ENCODE measurements at places on chromosomes 6 and 20.

- no peak for DNase-seq
These were observed 228.3 kb downstream of the ARHGAP18 start for GRCh38 chr6:129481706-129482105.

DNA sequence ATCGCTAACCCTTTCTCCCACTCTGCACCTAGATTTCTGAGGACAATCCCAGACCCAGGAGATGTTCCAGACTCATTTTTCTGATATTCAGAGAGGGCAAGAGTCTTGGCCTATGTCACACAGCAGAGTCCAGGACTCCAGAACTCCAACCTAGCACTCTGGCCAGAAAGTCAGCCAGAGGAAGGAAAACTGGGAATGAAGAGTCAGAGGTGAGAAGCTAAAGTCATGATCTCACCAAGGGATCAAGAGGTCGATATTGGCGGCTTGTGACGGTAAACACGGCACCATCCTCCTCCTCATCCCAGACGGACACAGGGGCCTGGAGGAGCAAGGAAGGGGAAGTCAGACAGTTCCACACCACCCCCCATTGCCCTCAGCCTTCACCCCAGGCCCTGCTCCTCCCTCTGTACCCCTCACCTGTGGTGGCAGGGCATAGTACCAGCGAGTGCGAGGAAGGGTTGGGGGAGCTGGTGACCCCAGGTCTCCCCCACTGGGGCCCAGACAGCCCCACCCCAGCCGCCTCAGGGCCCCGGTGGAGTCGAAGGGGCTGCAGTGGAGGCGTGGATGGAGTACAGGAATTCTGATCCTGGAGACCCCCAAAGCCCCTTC, 1.8 kb downstream of the RGL2 start:
- DNase-seq, result no peak

DNA sequence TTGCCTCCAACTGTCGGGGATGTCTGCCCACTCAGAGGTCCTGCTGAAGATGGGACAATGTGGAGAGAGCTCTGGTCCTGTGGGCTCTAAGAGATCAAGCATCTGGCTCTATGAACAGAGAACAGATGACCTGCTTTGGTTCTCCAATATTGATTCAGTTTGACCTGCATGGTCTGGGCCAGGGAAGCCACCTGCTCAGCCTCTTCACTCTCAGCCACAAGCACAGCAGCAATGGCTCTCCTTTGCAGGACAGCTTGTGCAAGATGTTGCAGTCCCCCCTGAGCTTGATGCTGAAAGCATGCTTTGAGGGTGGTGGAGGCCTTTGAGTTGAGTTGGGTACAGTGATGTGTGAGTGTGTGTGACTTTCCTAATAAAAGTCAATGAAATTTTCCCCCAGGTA, 18.6 kb upstream of the MCM3 start:
- DNase-seq, result no peak

GRCh38 chr6:78251931-78252330, 599.1 kb downstream of the MEI4 start:
- no peak for DNase-seq

GRCh38 chr6:80382811-80383210, 276.3 kb downstream of the BCKDHB start:
- peak; percentile 80 for DNase-seq

- DNase-seq, result no peak
These were observed 107.5 kb upstream of the TBX18 start for GRCh38 chr6:84871925-84872324.

All from femur (tissue), 1 donor.